ENCODE measurements at places on chromosomes 2 and 18.
A peak's percentile ranks its signal among the peaks of the same experiment; 100 is the strongest.

GRCh38 chr18:64929036-64929435 is 780.1 kb upstream of the LINC00305 start:
- no peak for DNase-seq

GRCh38 chr18:37537868-37538525 is 27.6 kb downstream of the CELF4 start:
- DNase-seq, result peak; percentile 38

DNA sequence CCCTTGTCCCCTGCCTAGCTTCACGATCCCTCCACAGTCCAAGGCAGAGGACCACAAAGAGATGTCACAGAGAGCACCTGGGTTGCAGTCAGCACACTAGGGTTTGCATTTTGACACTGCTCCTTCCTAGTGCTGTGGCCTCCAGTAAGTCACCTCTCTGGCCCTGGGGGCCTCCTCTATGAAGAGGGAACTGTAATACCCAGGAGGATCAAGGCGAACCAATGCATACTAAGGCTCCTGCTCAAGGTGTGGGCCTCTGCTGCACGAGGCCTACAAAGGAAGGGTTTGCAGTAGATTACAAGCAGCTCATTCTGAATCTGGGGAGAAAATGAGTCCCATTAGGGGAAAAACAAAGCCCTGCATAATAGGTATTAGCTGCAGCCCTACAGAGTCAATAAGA is 72.3 kb upstream of the FZD7 start:
- DNase-seq, result no peak

GRCh38 chr18:25053466-25053865 is 298.5 kb downstream of the ZNF521 start:
- DNase-seq, result no peak

DNA sequence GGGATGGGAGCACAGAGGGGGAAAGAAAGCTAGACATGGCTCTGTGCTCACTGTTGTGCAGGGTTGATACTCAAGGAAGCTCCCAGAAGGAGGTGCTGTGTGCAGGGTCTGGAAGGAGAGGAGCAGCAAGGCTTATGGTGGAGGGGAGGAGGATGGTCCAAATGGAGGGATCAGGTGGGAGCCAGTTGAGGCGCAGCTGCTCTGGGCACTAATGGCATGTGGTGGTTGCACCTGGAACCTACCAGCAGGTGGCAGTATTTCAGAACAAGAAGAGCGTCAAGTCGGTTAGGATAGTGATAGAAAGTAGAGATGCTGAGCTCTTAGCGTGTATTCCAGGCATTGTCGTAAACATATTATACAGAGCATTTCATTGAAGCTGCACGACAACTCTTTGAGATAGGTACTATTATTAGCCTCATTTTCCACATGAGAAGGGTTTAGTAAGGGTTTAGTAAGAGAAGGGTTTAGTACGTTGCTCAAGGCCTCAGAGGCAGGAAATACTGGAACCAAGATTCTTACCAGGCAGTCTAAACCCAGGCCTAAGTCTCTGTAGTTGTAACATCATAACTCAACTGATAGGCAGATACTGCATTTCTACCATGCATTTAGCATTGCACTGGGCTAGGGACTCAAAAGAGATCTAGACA is 223.7 kb downstream of the CYP26B1 start:
- peak; percentile 61 for DNase-seq

DNA sequence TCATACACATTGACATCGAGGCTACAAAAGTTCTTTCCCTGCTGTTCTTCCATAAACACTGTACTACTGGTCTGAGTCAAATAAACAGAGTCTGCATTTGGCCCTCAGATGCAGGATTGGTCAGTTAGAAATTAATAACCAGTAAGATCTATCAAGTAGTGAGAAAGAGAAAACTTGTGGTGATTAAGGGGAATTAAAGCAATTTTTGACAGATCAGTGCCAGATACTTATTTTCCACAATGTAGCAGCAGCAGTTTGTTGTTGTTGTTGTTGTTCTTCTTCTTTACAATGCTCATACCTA is 85.0 kb downstream of the IKZF2 start:
- no peak for DNase-seq
